A549 treated with dexamethasone at 1 μM for 4 hours (cell line): ENCODE measurements at places on chromosomes 16 and 17. TPM values are rescaled to one million over a fixed set of nuclear protein-coding genes. Genes with fewer than 3 reads are reported as not detected.

The ACAP1 gene
- 1.4 to 3.6 TPM (median 2.7 TPM) in 5 replicates for total RNA-seq

The MCRIP1 gene
- total RNA-seq = 81.7 to 100 TPM (median 89.2 TPM) in 5 replicates

The DPEP3 gene
- total RNA-seq = not detected in 5 replicates

The SRCIN1 gene
- 1.6 to 3.3 TPM (median 2.4 TPM) in 5 replicates for total RNA-seq

The TMEM238L gene
- total RNA-seq = not detected in 5 replicates

The KRTAP2-3 gene
- 0.18 TPM in 1 of 5 replicates, not detected in the others for total RNA-seq

The P2RX5 gene
- total RNA-seq = 16.9 to 25.6 TPM (median 24.9 TPM) in 5 replicates

The CTRB2 gene
- 0.07 TPM in 1 of 5 replicates, not detected in the others for total RNA-seq

The TMEM100 gene
- 0.05 to 0.13 TPM (median 0.07 TPM) in 5 replicates for total RNA-seq

The LRRC75A gene
- total RNA-seq = 1.0 to 1.3 TPM (median 1.1 TPM) in 5 replicates

The LGALS9B gene
- total RNA-seq = not detected in 5 replicates

The C1QTNF1 gene
- total RNA-seq = 55.7 to 66.1 TPM (median 59.8 TPM) in 5 replicates

The TMC7 gene
- 4.9 to 7.2 TPM (median 6.2 TPM) in 5 replicates for total RNA-seq

The MPP3 gene
- total RNA-seq = 12.0 to 15.9 TPM (median 15.1 TPM) in 5 replicates

The TM4SF5 gene
- 0.34 to 1.2 TPM (median 0.66 TPM) in 5 replicates for total RNA-seq

The PPY gene
- total RNA-seq = not detected in 5 replicates

The C1QTNF8 gene
- total RNA-seq = 0.05 TPM in 1 of 5 replicates, not detected in the others

The PALB2 gene
- total RNA-seq = 11.0 to 14.6 TPM (median 12.9 TPM) in 5 replicates

The ZNRF1 gene
- 17.4 to 25.6 TPM (median 24.1 TPM) in 5 replicates for total RNA-seq

The ABCA5 gene
- 1.8 to 2.6 TPM (median 2.5 TPM) in 5 replicates for total RNA-seq

The ITGA2B gene
- total RNA-seq = 1.1 to 2.3 TPM (median 1.4 TPM) in 5 replicates

The C17orf78 gene
- total RNA-seq = not detected in 5 replicates
